ENCODE measurements at places on chromosomes 16 and 17. TPM values are rescaled to one million over a fixed set of nuclear protein-coding genes. Genes with fewer than 3 reads are reported as not detected.
A peak's percentile ranks its signal among the peaks of the same experiment; 100 is the strongest.

GRCh38 chr17:20121359-20122253 is 112.4 kb downstream of the SPECC1 start:
- DNase-seq, result peak; percentile 44

The KAT7 gene
- 48.0 TPM for polyA plus RNA-seq

DNA sequence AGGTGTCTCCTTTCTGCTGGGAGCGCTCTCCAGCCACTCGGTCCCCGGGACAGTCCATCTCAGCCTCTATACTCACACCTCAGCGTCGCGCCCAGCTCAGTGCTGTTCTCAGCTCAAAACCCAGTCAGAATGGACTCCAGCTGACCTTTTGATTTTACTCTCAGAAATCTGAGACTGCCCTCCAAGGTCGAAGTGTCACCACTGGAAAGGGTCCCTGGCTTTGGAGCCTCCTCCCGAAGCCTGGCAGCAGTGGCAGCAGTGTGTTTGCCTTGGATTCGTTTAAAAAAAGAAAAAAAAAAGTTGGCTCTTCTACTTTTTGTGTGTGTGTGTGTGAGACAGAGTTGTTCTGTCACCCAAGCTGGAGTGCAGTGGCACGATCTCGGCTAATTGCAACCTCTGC is 10.4 kb downstream of the KLHL36 start:
- no peak for DNase-seq

The GAST gene
- not detected for polyA plus RNA-seq

DNA sequence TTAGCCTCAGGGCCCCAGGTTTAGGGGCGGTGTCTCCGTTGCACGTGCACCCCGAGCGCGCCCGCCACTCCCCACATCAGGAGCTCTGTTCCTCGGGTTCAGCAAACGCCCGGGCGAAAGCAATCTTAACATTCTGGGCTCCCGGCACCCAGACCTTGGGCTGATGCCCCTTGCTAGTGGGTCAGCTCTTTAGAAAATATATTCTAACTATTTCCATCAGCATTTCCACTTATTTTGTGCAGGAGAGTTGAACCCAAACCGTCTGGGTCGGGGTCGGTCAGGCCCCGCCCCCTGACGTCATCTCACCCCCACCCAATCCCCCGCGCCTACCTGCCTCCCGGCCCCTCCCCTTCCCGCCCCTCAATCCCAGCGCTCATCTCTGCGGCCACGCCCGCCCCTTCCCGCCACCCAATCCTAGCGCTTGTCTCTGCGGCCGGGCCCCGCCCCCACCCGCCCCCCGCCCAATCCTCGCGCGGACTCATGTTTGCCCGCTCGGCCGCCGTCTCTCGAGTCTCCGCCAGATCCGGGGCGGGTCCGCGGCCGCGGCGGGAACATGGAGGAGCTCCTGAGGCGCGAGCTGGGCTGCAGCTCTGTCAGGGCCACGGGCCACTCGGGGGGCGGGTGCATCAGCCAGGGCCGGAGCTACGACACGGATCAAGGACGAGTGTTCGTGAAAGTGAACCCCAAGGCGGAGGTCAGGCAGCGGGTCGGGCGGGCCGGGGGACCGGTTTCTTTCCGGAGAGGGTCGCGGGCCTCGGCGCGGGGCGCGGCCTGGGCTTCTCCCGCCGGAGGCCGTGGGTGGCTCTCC is at the start of gene FN3KRP:
Gene FN3KRP (plus strand): TSS at position 504 of the 808 bp plus-strand sequence. CDS start 50 bp downstream, at position 554.
- peak; percentile 92 for DNase-seq

The POLDIP2 gene
- polyA plus RNA-seq, result 101 TPM

The ZFP1 gene
- 23.9 TPM for polyA plus RNA-seq

The ZSCAN10 gene
- polyA plus RNA-seq, result not detected

The PLXDC1 gene
- 7.0 TPM for polyA plus RNA-seq

DNA sequence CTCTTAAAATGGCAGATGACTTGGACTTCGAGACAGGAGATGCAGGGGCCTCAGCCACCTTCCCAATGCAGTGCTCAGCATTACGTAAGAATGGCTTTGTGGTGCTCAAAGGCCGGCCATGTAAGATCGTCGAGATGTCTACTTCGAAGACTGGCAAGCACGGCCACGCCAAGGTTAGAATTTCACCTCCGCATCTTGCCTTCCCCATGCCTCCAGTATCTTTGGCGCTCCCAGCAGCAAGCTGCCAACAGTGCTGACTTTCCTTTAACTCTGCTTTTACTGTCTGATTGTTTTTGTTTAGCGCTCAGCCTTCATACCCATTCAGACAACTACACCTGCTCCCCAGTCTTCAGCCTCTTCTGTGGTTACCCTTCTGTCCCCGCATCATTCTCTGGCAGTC is 2.2 kb downstream of the EIF5A start:
- no peak for DNase-seq

The TBC1D3C gene
- polyA plus RNA-seq, result not detected

- DNase-seq, result no peak
Measured at GRCh38 chr17:50425682-50426471, at the start of gene ACSF2. Gene ACSF2, plus strand, starts transcription at chr17:50426218. Its CDS starts 44 bp downstream, at chr17:50426262.

The WWP2 gene
- 48.2 TPM for polyA plus RNA-seq

The CNTNAP4 gene
- 0.17 TPM for polyA plus RNA-seq

The SLC16A11 gene
- 0.54 TPM for polyA plus RNA-seq

GRCh38 chr16:8583732-8584131 is 6.6 kb downstream of the TMEM114 start:
- no peak for DNase-seq

DNA sequence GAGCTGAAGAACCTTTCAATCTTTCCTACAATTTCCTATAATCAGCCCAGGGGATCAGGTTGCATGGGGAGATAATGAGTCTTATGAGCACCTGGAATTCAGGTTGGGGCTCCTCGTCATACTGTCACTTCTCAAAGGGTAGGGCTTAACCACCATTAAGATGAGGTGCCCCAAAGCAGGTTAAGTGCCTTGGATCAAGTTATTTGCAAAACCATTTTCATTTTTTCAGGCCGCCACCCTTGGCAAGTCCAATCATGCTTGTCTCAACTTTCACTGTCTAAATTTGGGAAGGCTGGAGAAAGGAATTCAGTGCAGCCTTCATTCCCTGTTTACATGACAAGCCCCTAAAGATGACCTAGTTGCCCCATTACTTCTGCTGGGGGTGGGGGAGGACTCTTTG is 44.9 kb upstream of the TANGO6 start:
- DNase-seq, result no peak

- no peak for DNase-seq
Measured at GRCh38 chr16:23414731-23415130, 38.3 kb downstream of the COG7 start.

GRCh38 chr17:48457080-48457836 is 27.2 kb upstream of the SKAP1 start:
- no peak for DNase-seq

DNA sequence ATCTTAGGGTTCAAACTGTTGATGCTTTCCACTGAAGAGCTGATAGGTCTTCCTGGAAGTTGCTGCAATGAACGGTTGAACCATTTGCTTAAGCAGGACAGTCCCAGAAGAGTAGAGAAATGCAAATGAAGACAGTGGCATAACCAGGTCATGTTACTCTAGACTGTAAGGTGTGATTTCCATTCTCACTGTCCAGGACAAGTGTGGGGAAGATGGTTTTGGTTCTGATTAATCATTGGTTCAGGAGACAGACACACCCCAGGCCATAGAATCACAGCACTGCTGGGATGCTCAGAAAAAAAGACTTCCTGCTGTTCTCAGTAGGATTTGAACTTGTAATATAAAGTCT is 34.8 kb upstream of the XYLT2 start:
- DNase-seq, result no peak

DNA sequence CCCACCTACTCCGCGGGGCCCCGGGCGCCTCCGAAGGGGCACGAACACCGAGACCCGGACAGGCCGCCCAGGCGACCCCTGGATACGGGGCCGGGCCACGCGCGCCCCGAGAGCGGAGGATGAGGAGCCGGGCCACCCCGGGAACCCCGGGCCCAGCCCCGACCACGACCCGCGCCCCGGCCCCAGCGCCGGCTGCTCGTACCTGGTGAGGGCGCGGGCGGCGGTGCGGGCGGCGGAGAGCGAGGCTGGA is 192 bp downstream of the FASN start:
- no peak for DNase-seq

The OR1F1 gene
- polyA plus RNA-seq, result not detected

DNA sequence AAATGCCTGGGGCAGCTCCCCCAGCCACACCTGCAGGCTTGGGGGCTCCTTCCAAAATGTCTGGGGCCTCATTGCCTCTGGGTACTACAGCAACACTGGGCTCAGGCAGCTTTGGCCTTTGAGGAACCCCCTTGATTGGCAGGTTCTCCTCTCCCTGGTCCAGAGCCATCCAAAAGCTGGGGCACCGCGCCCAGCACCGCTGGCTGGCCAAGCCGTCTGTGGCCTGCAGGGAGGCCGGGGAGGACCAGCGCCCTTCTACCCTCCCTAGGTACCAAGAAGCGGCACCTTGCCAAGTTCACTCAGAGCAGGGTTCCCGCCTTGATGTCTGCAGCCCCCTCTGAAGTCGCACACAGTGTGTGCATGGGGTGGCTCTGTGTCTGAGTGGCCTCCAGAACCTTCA is 30.1 kb downstream of the TIMM22 start:
- DNase-seq, result no peak

DNA sequence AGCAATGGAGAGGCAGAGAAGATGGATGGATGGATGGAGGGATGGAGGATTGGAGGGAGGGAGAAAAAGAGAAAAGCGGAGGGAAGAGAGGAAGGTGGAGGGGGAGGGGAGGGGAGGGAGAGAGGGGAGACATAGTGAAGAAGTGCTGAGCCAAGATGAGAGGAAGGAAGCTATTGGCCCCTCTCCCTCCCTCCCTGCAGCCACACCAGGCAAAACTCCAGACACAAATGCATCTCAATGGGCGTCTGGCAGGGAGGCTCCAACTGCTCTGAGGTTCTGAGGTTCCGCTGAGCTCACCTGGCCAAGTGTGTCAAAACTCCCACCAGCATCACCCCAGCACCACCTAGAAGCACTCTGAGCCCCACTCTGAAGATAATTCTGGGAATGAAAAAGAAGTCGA is 26.9 kb upstream of the PHB1 start:
- no peak for DNase-seq

DNA sequence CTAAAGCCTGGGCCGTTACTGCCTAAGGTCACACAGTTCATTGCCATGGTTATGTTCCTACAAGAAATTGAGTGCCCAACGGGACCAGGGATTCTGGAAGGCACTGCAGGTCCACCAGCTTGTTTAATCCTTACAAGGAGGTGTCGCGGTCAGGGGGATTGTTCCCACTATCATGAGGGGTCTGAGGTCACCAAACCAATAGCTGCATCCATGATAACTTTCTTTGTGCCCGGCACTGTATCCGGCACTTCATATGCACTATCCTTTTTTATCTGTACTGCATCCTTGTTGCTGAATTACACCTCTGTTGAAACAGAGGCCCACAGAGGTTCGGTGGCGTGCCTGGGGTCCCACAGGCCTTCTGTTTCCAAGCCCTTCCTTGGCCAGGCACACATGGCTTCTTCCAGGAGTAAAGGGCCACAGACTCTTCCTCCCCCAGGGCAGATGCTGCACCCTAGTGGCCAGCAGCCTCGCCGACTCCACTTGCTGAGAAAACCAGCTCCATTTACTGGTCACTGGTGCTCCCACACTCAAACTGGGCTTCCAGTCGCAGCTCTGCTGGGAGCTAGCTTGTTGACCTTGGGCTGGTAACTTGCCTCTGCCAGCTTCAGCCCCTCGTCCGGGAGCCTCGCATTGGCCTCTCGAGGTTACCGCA is 82.0 kb upstream of the PLCG2 start:
- no peak for DNase-seq

GRCh38 chr16:53646506-53646905 is 57.2 kb downstream of the RPGRIP1L start:
- DNase-seq, result no peak

The C16orf95 gene
- polyA plus RNA-seq, result 5.4 TPM

DNA sequence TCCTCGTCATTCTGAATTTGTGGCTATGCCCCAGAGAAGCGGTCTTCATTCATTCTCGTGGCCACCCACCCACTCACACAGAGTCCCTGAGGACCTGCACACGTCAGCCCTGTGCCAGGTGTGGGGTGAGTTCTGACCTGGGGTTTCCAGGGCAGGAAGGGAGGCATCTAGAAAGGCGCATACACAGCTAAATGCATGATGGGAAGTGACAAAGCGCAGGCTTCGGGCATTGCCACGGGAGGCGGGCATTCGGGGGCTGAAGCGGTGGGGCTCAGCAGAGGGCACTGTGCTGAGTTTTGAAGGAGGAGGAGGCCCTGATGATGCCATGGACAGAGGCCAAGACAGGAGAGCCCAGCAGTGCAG is 10.9 kb downstream of the UBALD2 start:
- DNase-seq, result no peak

DNA sequence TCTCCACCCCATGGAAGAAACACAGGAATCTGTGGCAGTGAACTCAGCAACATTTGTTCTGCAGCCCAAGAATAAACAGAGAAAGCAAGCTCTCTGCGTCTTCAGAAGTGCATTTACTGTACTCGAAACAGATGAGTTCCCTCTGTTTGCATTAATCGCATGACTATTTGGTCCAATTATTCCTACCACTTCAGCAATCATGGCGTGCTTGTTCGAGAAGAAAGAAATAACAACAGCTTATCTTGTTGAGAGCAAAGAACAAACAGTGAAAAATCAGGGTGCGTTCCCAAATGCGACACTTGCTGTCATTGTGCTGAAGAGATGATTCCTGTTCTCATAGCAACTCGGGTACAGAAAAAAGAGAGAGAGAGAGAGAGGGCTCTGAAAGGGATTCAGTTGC is 445.3 kb upstream of the MAF start:
- no peak for DNase-seq

DNA sequence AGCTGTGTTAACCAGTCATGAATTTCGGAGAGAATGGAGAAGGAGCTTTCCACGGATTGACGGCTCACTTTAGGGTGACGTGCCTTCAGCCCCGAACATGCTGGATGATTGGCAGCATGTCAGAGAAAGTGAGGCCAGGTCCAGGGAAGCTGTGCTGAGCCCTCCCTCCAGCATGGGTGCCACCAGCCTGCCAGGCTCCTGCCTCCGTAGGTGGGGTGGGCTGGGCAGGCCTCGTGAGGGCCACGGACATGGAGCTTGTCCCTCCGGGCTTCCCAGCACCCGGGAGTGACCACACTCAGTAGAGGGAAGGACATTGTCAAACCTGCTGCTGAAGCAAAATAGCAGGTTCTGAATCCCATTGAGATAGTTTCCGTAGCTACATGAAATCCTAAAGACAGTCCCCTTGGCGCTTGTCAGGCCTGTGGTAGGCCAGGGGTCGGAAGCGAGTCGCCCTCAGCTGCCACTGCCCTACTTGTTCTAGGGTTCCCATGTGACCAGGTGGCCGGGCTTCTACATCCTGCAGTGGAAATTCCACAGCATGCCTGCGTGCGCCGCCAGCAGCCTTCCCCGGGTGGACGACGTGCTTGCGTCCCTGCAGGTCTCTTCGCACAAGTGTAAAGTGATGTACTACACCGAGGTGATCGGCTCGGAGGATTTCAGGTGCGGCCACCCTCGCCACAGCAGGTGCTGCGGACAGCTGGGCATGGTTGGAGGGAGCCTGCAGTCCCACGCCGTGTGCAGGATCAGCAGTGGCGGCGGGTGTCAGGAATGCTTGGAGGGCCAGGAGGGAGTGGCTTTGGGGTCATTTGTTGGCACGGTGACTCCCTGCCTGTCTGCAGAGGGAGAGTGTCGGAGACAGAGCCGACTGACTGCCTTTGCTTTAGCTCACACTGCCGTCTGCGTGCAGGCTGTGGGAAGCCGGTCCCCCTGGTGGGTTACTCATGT is 72.3 kb downstream of the SEC14L1 start:
- DNase-seq, result no peak

Measured in right renal pelvis (tissue), 4 donors.